HT-29 (cell line): ENCODE measurements at places on chromosomes 1 and 21. TPM values are rescaled to one million over a fixed set of nuclear protein-coding genes. Genes with fewer than 3 reads are reported as not detected.
A peak's percentile ranks its signal among the peaks of the same experiment; 100 is the strongest.

Gene RAD54L
- total RNA-seq = 22.0 and 32.5 TPM in 2 replicates

Gene MEF2D
- 17.8 and 27.4 TPM in 2 replicates for total RNA-seq

Gene SPRR2D
- not detected in 2 replicates for total RNA-seq

Gene RPAP2
- 0.86 and 1.3 TPM in 2 replicates for total RNA-seq

Gene SYCP1
- total RNA-seq = not detected in 2 replicates

Gene TINAGL1
- 596 and 628 TPM in 2 replicates for total RNA-seq

GRCh38 chr1:151618470-151618869, 6.6 kb downstream of the SNX27 start:
- no peak for DNase-seq

DNA sequence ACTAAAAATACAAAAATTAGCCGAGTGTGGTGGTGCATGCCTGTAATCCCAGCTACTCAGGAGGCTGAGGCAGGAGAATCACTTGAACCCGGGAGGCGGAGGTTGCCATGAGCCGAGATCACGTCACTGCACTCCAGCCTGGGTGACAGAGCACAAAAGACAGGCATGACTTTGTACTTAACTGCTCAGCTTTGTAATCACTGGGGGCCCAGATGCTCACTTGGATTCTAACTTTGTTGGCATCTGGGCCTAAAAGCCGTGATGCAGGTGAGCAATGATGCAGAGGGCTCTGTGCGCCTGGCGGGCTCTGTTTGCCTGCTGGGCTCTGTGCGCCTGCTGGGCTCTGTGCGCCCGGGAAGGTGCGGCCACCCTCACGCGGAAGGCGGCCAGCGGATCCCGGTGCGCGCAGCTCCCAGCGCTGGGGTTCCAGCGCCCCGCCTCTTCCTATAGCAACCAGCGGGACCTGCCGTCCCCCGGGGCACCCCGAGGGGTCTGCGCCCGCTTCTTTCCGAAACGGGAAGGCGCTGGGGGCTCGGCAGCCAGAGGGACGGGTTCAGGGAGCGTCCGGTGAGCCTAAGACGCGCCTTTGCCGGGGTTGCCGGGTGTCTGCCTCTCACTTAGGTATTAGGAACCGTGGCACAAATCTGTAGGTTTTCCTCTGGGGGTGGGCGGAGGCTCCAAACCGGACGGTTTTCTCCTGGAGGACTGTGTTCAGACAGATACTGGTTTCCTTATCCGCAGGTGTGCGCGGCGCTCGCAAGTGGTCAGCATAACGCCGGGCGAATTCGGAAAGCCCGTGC, 31.7 kb downstream of the PRMT2 start:
- peak; percentile 4 for DNase-seq

GRCh38 chr1:187696073-187696472, 867.3 kb downstream of the PLA2G4A start:
- no peak for DNase-seq

DNA sequence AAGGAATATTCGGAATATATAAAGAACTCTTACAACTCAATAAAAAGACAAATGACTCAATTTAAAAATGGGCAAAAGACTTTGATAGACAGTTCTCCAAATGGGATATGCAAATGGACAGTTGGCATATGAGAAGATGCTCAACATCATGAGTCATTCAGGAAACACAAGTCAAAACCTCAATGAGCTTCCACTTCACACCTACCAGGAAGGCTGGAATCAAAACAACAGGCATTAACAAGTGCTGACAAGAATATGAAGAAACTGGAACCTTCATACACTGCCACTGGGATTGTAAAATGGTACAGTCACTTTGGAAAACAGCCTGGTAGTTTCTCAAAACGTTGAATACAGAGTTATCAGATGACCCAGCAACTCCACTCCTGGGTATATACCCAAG, 17.2 kb downstream of the PGBD5 start:
- no peak for DNase-seq

GRCh38 chr1:212219679-212220463, 65.3 kb upstream of the PPP2R5A start:
- DNase-seq = no peak

GRCh38 chr1:116097626-116098025, 13.6 kb upstream of the MAB21L3 start:
- no peak for DNase-seq

DNA sequence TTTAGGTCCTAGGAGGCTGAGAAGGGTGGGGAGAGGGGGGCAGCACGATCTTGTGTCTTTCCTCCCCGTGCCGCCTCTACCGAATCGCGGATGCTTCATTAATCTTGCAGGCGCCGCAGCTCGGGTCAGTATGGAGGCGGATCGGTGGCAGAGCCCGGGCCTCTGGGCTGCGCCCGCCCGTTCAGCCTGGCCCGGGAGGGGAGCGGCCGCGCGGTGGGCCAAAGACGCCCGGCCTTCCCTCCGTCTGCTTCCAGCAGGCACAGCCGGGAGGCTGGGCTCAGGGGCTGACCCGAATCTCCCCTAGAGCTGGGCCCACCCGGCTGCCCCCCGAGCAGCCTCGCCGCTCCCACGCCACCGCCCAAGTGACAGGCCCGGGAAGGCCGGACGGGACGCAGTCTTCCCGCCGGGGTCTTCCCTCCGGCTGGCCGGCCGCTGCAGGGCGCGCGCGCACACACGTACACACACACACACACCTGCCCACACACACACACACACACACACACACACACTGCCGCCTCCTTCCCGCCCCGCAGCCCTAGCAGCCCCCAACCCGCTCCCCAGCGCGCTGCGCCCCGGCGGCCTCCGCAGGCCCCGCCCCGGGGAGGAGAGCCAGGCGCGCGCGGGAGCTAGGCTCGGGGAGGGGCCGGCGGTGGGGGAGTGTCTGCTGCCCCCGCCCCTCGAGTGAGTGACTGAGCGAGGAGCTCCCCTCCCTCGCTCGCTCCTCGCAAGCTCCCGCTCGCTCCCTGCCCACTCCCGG, at the start of gene C1orf21:
Gene C1orf21 (plus strand): TSS at position 718 of the 757 bp plus-strand sequence. CDS start 90,481 bp downstream, outside the sequence.
- peak; percentile 74 for DNase-seq

- no peak for DNase-seq
These were observed 110.8 kb upstream of the RUNX1 start for GRCh38 chr21:35159881-35160280.

DNA sequence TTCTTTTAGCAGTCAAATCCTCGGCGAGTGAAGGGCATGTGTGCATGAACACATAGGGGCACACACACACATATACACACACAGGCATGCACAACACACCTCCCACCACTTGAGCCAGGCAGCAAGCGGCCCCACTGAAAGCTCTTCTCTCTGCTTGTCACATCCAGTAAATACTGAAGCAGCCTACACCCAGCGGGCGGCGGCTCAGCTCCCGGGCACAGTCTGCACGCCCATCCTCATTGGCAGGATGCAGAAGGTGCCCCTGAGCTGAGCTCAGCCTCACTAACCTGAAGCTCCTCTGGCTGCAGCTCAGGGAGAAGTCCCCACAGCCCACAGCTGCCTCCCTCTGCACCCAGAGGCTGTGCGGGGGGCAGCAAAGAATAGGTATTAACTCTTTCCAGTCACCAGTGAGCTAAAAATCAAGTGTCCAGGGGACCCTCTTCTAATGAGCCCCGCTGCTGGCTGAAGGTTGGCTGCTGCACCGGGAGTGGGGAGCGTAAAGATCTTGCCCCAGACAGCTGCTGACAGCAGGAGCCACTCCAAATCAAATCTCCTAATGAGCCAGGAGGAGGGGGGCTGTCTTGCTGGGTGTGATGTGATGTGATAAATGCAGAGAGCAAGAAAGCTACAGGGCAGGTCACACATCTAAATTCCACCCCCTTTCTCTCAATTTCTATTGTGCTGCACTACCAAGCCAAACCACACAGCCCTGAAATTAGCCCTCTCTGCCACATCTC, 12.5 kb downstream of the RGS8 start:
- DNase-seq = no peak
